ENCODE measurements at places on chromosomes 12 and 14.

DNA sequence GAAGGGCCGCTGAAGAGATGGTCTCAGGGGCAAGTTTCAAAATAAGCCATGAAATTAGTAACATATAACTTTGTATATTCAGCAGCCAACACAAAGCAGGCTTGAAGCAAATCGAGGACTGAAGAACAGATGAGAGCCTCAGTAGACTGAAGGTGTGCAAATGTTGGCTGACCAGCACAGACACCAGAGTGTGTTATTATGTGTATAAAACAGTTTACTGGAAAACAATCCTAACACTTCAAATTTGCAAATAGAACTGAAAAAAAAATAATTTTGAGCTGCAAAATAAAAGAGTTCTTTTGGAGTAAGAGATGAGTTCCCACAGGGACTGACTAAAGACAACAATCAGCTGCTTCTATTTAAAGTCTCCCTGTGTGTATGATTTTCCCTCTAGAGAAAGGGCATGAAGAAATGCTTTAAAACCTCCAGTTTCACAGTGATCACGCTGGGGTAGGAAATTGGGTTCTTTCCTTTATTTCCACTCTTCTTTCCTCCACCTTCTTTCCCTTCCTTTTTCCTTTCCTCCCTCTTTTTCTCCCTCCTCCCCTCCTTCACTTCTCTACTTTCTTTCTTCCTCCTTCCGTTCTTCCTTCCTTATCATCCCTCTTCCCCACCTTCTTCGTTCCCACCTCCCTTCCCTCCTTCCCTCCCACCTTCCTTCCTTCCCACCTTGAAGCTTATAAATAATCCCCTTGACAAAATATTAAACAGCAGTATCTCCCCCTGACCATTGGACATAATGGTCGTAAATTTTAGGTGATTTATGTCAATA, 383.9 kb upstream of the DCN start:
- DNase-seq: no peak

DNA sequence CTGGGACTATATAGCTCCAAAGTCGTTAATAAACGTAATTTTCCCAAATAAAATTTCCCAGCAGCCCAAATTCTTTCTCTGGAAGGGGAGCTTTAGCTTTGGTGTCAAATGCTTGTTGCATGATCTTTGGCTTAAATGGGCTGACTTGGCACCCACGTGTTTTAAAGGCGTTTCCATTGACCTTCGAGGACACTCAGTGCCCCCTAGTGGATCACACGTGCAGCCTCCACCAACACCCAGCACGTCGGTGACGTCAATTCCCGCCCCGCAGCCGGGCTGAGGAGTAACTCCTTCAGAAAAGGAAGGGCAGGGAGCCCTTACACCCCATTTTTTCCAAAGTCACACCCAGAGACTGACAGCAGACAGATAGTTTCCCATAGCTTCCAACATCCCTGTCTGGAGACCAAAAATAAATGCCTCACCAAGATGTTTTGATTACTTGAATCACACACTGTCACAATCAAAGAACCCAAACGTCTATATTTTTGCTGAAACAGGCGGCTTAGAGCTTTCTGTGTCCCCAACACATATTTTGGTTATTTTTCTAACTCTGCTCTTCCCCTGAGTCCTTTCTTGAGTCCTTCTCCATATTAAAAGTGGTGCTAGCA, 707.9 kb downstream of the AACS start:
- no peak for DNase-seq

- no peak for DNase-seq
Measured at GRCh38 chr14:100587086-100587762, at the start of gene BEGAIN. TSS of gene BEGAIN (minus strand) at chr14:100587417. CDS start at chr14:100587290, 127 bp downstream.

DNA sequence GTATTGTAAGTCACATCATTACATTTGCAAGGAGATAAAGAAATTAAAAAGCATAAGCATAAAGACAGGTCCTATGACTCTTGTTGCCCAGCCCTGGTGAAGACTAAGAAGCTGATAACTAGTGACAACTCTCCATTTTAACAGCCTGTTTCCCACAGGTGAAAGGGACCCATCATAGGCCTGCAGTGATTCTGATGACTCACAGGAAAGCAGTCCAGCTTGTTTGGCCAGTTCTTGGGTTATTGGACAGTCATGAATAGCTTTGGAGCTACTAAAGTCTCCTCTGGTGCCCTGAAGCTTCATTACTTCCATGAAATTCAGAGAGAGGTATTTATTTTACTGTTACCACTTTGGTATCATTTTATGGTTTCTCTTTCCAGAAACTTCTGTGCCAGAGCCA, 55.5 kb upstream of the DYRK2 start:
- no peak for DNase-seq

GRCh38 chr14:68342216-68342763, 450.6 kb downstream of the ZFP36L1 start:
- DNase-seq: no peak

- DNase-seq: no peak
Measured at GRCh38 chr12:50101663-50102062, 2.1 kb upstream of the GPD1 start.

- no peak for DNase-seq
Measured at GRCh38 chr12:95759718-95760117, 30.8 kb downstream of the NTN4 start.

DNA sequence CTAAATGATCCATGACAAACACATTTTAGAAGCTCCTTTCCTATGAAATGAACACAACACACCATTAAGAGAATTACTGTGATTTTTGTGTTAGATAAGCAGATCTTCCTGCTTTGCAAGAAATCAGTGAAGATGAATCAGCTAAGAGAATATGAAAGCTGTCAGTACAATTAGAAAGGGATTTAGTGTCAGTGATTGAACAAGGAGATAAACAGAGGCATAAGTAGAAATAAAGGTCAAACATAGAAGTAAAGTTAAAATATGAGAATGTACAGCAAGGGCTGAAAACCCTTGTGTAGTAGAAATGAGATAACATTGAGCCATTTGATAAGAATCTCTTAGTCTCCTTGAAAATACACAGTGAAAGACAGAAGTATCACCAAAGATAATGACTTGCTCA, 21.4 kb upstream of the SLC16A7 start:
- no peak for DNase-seq

- DNase-seq: no peak
Measured at GRCh38 chr14:66972469-66972868, 216.8 kb upstream of the GARIN2 start.

GRCh38 chr12:130073721-130074120, 88.5 kb upstream of the FZD10 start:
- no peak for DNase-seq

DNA sequence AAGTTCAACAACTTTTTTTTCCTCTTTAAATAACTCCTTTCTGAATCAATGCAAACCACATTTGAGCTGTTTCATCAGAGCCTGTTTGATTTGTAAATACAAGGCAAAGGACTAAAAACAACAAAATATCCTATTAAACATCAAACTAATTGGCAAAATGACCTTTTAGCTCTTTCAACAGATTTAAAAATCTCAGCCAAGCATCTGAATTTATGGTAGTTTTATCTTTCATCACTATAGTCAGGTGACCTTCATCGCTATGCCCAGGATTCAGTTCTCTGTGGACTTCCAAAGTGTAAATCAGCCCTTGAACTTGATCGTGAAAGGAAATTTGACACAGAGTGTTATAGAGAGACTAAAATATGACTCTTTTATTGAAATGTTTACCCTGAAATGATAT, 1554.5 kb upstream of the FLRT2 start:
- no peak for DNase-seq

DNA sequence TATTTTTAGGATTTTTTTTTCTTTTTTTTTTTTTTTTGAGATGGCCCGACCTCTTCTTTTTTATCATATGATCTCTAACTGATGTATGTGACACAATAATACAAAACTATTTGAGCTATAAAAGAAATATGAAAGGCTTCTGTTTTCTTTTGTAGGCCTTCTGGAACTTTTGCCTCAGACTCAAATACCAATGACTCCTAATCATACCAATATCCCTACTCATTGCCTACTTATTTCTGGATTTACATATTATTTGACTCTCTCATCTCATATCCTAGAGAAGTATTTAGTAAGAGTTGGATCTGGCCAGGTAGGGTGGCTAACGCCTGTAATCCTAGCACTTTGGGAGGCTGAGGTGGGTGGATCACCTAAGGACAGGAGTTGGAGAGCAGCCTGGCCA, 12.7 kb upstream of the WDR89 start:
- no peak for DNase-seq

DNA sequence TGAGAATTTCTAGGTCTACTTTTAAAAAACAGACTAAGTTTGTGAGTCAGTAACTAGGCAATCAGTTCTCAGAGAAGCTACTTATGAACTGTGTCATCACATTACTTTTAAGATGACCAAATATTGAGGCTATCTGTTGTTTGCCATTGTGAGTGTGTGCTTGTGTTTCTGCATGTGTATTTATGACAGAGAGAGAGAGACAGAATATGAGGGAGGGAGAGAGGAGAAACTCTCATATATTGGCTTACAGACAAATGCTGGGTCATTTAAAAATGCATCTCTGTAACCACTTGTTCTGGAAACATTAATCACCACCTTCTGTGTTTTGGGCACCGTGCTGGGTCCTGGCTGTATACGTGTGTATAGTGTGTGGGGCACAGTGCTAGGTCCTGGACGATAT, 161.5 kb upstream of the FRMD6 start:
- DNase-seq: no peak

DNA sequence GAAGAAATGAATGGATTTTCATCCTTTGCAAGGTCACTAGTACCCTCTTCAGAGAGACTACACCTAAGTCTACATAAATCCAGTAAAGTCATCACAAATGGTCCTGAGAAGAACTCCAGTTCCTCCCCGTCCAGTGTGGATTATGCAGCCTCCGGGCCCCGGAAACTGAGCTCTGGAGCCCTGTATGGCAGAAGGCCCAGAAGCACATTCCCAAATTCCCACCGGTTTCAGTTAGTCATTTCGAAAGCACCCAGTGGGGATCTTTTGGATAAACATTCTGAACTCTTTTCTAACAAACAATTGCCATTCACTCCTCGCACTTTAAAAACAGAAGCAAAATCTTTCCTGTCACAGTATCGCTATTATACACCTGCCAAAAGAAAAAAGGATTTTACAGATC, 40.8 kb downstream of the SPATA7 start:
- DNase-seq: no peak

DNA sequence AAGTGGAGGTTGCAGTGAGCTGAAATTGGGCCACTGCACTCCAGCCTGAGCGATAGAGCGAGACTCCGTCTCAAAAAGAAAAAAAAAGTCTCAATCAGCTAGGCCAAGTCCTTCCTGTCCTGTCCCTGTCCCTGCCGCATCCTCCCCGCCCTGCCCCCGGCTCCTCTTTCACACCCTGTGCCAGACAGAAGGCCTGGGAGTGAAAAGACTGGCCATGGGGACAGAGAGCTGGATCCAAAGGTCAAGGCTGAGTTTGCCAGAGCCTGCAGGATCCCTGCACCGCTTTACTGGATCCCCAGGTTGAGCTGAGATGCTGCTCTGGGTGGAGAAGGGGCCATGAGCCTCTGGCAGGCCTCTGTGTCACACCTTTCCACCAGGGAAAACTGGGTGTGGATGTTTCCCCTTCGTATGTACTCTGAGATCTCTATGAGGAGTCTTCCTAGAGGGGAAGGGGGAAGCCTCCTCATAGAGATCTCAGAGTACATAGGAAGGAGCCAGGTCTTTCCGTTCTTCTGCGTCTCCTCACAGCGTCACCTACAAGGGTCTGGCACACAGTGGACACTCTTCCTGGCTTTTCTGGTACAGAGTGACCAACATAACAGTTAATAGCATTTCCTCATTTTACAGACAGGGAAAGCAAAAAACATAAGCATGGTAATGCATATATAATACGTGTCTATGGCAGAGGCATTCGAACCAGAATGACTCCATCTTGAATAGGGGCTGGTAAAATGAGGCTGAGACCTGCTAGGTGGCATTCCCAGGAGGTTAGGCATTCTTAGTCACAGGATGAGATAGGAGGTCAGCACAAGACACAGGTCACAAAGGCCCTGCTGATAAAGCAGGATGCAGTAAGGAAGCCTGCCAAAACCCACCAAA, 35.1 kb downstream of the NINJ2 start:
- DNase-seq: no peak

GRCh38 chr12:128872303-128872702, 19.0 kb downstream of the GLT1D1 start:
- no peak for DNase-seq

GRCh38 chr12:16607906-16608775, 2.2 kb upstream of the LMO3 start:
- DNase-seq: no peak

GRCh38 chr12:510071-510825, 50.5 kb downstream of the B4GALNT3 start:
- no peak for DNase-seq

DNA sequence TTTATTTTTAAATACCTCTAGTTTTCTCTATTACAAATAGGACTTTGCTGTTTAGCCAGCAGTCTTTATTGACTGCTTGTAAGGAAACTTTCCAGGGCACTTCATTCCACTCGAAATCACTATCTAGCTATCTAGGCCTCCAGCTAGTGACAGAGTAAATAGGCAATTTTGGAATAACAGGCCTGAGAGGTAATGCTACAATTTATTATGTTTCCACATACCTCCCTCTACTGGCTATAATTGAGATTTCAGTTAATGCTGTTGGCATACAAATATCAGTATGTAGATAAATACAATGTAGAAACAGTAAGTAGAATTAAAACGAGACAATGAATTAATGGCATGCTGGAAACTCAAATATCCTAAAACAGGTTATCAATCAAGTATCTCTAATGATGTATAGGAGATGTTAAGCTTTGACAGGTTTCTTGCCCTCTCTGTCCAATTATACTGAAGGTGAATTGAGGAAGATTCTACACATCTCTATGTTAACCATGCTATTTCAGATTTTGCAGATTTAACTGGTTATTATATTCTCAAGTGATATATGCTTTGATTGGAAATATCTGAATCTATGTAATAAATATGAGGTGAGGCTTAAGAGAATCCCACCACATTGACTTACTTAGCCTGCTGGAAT, 7.2 kb downstream of the DTD2 start:
- DNase-seq: no peak

DNA sequence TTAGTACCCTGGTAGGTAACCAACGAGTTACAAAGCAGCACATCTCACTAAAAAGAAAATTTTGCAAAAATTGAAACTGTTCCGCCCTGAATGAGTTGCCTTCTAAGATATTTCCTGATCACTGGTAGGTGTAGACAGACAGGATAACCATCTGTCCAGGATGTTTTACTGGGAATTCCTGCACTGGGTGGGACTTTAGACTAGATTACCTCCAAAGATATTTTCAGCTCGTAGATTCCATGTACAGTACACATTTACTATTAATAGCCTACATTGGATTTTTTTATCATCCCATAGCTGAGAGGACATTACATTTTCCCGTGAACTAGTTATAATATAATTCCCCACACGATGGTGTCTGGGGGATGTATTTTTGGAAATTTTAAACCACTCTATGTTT, 139.6 kb downstream of the DYRK2 start:
- no peak for DNase-seq

- no peak for DNase-seq
Measured at GRCh38 chr12:69502345-69503081, 32.3 kb downstream of the FRS2 start.

- DNase-seq: no peak
Measured at GRCh38 chr12:109462868-109463692, 14.0 kb downstream of the KCTD10 start.
